Kidney (tissue), 22 donors: ENCODE measurements at places on chromosomes 7 and 10.

GRCh38 chr7:93817526-93817925, 73.0 kb downstream of the TFPI2 start:
- DNase-seq = no peak

DNA sequence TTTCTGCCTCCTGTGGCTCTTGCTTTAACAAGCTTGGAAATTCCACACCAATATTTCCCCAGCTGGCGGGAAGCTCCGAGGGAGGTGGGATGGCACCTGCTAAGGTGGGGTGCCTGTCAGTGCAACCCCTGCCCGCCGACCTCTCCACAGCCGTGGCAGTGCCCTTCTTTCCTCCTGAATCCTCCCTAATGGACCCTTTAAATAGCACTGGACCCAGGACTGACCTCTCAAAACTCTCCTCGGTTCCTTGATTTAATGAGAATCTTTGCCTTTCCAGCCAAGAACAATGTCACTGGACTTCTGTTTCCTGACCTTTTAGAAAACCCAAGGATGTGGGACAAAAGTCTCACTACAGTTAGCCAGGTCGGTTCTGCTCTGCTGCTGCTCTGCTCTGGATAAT, 63.2 kb upstream of the EXOC6 start:
- DNase-seq = no peak

- DNase-seq = no peak
Measured at GRCh38 chr7:79785556-79785955, 332.1 kb upstream of the MAGI2 start.

DNA sequence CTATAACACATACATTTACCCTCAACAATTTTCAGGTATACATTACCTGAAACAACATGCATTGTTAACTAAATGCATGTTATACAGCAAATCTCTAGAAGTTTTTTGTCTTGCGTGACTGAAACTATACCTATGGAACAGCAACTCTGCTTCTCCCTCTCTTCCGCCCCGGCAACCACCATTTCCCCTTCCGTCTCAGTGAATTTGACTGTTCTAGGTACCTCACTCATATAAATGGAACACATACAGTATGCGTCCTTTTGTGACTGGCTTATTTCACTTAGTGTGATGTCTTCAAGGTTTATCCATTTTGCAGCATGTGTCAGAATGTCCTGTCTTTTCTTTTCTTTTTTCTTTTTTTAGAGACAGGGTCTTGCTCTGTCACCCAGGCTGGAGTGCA, 22.5 kb downstream of the CALHM2 start:
- no peak for DNase-seq

DNA sequence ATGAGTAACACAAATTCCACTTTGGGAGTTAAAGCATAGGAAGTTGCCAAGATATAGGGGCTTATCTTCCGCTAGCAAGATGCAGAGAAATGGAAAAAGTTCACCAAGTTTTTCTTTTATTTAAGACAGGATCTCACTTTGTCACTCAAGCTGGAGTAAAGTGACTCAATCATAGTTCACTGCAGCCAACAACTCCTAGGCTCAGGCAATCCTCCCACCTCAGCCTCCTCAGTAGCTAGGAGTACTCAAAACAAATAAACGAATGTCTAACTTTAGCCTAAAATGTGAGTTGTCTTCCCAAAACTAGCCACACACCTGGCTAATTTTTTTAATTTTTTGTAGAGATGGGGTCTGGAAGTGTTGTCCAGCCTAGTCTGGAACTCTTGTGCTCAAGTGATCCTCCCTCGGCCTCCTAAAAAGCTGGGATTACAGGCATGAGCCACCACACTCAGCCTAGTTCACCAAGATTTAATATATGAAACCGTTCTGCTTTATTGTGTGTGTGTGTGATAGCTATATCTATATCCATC, 9.9 kb downstream of the VIM start:
- DNase-seq = no peak
